Activated CD4-positive, alpha-beta T cell treated with anti-CD3 and anti-CD28 coated beads, Interleukin-2, amount 50 U/mL, for 24 hours (primary cell): ENCODE measurements at places on chromosomes 1 and 21.

GRCh38 chr1:204465546-204466415, 28.8 kb downstream of the PIK3C2B start:
- DNase-seq = no peak

- no peak for DNase-seq
Observed at GRCh38 chr1:182198006-182198605, 136.6 kb upstream of the ZNF648 start.

GRCh38 chr21:34668803-34669148, at the start of gene CLIC6:
Gene CLIC6, plus strand, starts transcription at chr21:34668994. Its CDS starts 395 bp downstream, at chr21:34669389.
- DNase-seq = no peak

DNA sequence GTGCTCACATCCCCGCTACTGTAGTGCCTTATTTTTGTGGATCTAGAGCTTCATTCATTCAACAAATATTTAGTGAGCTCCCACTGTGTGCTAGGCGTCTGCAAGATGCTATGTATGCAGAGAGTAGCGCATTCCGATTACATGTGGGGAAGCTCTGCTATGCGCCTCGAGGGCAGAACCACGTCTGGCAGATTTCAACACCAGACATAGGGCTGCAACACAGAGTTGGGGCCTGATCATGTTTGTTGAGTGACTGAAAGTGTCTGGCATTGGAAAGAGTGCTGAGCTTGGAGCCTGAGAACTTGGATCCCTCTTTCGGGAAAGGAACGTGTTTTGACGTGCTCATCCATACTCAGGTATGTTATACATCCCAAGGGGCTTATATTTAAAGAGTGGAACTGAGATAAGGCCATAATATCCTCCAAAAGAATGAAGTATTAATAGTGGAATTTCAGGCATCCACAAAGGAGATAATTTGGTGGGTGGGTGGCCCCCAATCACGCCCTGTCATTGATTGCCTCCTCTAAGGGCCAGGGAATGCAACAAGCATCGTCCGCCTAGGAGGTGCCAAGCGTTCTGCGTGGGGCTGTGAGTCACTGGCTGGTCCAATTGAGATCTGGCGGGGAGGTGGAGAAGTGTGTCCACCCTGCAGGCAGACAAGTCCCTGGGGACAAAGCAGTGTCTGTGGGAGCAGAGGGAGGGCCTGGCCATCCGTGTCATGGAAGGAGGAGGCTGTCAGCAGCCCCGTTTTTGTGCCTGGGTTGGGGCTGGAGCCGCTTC, 62.8 kb upstream of the ZBTB40 start:
- DNase-seq = no peak

DNA sequence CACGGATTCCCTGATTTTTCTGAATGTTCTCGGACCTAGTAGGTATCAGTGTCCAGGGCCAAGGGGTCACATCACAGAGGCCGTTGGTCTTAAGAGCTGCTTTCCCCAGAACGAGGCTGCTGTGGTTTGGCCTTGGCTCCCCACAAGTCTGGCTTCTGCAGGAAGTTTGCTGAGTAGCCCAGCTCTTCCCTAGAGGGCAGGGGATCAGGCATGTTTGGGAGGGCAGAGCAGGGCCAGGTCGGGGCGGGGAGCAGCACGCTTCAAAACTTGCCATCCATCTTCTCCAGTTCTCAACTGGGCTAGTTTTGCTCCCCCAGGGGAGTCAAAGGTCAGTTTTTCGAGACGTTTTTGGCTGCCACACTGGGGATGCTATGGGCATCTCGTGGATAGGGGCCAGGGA, 37.0 kb downstream of the MAN1C1 start:
- no peak for DNase-seq

DNA sequence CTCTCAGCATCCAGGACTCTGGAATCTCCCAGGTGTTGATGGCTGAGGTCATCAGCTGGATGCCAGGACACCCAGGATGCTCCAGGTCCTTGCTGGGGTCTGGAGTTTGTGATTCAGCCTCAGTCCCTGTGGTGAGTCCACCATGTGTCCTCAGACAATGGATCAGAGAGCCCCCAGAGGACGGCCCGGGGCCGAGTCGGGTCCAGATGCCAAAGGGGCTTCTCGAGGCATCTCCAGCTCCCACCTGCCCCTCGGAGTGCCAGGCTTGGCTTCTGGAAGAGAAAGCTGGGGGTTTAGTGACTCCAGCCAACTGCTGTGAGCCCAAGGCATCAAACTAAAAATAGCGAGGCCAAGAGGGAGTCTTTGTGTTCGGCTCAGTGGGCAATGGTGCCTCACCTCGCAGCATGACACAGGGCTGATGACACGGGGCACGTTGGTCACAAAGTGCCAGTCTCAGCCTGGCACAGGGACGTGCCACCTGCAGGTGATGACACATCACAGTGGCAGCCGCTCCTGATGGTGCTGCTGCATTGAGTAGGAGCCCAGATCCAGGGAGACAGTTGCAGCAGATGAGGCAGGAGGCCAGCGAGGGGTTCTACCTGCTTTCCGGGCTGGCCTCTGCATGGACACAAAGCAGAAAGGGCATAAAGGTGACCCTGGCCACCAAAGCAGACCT, 10.6 kb downstream of the PDE9A start:
- no peak for DNase-seq

- no peak for DNase-seq
Observed at GRCh38 chr1:36207339-36207738, 16.9 kb upstream of the THRAP3 start.
